ENCODE measurements at places on chromosomes 7 and 10. TPM values are rescaled to one million over a fixed set of nuclear protein-coding genes. Genes with fewer than 3 reads are reported as not detected.

GRCh38 chr7:97407106-97407505, 289.6 kb downstream of the SDHAF3 start:
- no peak for DNase-seq

GRCh38 chr10:71504570-71504969, 107.8 kb downstream of the CDH23 start:
- DNase-seq: no peak

DNA sequence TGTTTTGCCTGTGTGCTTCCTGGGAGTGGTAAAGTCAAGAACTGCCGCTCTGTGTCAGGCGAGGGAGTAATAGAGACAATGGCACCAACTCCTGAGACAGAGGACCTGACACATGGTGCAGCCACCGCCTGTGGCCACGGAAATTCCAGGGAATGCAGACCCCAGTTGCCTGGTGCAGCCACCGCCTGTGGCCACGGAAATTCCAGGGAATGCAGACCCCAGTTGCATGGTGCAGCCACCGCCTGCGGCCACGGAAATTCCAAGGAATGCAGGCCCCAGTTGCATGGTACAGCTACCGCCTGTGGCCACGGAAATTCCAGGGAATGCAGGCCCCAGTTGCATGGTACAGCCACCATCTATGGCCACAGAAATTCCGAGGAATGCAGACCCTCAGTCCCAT, 8.7 kb downstream of the DIP2C start:
- no peak for DNase-seq

GRCh38 chr7:24299192-24299591, 15.2 kb downstream of the NPY start:
- no peak for DNase-seq

GRCh38 chr7:151381348-151382078, 28.3 kb downstream of the WDR86 start:
- no peak for DNase-seq

DNA sequence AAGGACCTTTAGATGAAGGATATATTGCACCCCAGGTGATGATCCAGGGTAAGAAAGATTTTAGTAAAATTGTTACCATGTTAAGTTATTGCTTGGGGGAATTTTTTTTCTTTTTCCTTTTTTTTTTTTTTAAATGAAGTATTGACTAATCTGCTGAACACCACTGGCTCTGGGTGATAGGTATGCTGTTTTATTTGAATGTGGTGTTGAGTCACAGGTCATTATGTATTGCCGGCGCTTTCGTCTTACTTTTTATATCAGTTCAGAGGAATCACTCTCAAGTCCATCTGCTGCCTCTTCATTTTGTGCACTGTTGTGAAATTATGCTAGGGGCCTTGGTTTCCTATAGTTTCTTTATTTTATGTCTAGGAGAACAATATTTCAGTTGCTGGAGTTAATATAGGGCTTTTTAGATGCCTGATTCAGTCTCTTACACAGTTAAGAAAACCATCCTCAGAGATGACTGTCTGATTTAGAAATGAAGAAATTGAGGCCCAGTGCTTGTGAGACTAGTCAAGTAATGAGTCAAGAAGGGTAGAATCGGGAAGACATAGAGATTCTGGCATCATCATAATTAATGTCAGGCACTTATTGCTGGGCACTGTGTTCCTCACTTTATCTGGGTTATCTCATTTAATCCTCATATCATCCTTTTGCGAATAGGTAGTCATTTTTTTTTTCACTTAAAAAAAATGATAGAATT, 38.7 kb downstream of the NRF1 start:
- no peak for DNase-seq

GRCh38 chr7:100865372-100865911, 1.7 kb upstream of the TRIP6 start:
- DNase-seq: no peak

DNA sequence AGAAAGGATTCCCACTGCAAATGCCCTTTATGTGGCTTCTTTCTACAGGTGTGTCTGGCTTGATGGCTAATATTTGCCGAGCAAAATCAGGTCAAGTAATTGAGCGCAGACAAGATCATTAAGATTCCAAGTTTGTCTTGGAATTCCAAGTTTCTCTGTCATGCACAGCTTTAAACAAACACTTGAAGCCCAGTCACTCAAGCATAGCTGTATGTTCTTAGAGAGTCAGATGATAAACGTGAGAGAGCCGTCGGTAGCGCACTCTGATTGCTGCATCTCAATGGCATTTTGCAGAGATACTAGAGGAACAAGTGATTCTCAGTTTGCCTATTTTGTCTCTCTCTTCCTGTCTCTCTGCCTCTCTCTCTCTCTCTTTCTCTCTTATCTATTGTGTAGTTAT, 658 bp downstream of the DMBT1 start:
- DNase-seq: no peak

DNA sequence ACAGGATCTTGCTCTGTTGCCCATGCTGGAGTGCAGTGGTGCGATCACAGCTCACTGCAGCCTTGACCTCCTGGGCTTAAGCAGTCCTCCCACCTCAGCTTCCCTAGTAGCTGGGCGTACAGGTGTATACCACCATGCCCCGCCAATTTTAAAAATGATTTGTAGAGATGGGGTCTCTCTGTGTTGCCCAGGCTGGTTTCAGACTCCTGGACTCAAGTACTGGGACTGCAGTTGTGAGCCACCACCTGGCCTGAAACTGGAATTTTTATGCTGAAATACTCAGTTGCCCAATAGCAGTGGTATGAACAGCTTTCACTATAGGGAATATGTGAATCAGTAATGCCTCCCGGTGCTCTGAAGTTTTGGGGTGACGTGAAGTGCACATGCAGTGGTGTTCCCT, 7.6 kb downstream of the ZRANB1 start:
- no peak for DNase-seq

The LRMDA gene
- 18.6 TPM for total RNA-seq

The CHAT gene
- total RNA-seq: not detected

The SPDYE3 gene
- not detected for total RNA-seq

The DKK1 gene
- total RNA-seq: 1.5 TPM
